Anterior cingulate cortex (tissue), 58 donors: ENCODE measurements at places on chromosomes 16 and 17.

- DNase-seq, result no peak
Observed at GRCh38 chr16:85384833-85385462, 228.2 kb upstream of the GSE1 start.

DNA sequence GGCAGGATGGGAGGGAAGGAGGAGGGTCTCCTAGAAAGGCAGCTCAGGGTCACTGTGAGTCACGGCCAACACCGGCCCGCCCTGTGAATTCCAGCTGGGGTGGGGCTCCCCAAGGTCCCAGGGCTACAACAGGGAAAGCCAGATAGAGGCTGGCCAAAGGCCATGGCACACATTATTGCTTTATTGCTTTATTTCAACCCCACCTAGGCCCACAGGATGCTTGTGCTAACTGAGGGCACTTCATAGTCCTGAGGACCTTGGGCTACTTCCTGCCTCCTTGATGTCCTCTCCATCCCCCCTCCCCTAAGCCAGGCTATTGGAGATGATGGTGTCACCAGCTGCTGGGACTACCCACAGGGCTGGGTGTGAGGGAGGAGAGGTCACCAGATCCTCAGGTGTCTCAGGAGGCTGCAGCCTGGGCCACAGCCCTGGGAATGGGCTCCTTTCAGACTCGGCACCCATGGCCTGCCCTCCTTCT, 26.1 kb downstream of the LRRC75A start:
- DNase-seq, result no peak

DNA sequence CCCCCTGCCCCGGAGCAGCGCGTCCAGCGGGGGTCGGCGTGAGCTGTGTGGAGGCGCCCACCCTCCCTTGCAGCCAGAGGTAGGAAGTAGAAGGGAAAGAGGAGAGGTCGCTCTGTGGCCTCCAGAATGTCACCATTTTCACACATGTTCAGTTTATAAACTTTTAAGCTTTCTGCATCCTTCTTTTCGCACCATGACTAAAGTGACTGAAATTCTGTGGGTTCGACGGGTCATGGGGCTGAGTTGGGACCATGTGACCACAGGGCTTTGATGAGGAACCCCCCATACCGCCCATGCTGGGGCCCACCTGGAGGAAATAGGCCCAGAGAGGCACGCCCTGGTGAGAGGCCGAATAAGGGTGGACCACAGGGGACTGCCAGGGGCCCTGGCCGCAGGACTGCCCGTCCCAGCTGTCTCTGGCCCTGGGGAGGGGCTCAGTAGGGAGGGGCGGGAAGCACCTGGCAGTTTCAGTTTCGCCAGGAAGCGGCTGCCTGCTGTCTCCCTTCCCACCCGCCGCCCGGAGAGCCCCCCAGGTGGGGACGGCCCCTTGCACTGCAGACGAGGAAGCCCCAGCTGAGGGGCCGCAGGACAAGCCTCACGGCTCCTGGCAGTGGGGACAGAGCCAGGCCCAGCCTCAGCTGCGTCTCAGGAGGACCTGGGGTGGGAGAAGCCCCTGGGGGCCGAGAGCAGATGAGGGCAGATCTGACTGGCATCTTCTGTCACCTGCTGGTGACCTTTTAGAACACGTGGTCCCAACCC, 9.0 kb downstream of the CBFA2T3 start:
- DNase-seq, result no peak

DNA sequence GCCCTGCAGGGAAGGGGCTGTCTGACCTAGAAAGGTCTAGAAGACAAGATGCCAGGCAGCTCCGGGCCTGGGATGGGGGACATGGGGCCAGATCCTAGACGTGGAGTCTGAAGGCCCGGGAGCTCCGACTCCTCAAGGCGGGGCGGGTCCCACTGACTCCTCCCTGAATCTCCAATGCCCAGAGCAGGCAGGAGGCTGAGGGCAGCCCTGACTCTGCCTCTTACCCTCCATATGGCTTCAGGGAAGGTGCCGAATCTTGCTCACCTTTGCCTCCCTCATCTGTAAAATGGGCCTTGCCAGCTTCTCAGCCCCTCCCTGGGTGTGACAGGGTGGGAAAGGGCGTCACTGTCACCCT, 14.8 kb downstream of the VASN start:
- no peak for DNase-seq

GRCh38 chr16:8880839-8881510, 1.2 kb upstream of the LITAFD start:
- no peak for DNase-seq

DNA sequence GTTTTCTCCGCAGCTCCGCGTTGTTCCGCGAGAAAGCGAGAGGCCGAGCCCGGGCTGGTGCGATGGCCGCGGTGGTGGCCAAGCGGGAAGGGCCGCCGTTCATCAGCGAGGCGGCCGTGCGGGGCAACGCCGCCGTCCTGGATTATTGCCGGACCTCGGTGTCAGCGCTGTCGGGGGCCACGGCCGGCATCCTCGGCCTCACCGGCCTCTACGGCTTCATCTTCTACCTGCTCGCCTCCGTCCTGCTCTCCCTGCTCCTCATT, 404 bp downstream of the EMC6 start:
- DNase-seq, result no peak

DNA sequence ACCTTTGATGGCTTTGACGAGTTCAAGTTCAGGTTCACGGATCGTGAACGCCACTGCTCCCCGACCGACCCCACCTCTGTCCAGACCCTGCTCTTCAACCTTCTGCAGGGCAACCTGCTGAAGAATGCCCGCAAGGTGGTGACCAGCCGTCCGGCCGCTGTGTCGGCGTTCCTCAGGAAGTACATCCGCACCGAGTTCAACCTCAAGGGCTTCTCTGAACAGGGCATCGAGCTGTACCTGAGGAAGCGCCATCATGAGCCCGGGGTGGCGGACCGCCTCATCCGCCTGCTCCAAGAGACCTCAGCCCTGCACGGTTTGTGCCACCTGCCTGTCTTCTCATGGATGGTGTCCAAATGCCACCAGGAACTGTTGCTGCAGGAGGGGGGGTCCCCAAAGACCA, 17.6 kb downstream of the NOD2 start:
- no peak for DNase-seq

- DNase-seq, result no peak
Observed at GRCh38 chr17:75642182-75642783, 9.0 kb downstream of the SMIM5 start.

GRCh38 chr17:17419631-17420030, 57.2 kb upstream of the MED9 start:
- DNase-seq, result peak; percentile 66
